ENCODE measurements at places on chromosomes 2 and 18. TPM values are rescaled to one million over a fixed set of nuclear protein-coding genes. Genes with fewer than 3 reads are reported as not detected.

The TRAK2 gene
- total RNA-seq = 37.5 TPM

The OSR1 gene
- total RNA-seq = 32.8 TPM

The MC4R gene
- not detected for total RNA-seq

The IL18RAP gene
- not detected for total RNA-seq

The CTNNA2 gene
- not detected for total RNA-seq

The ADCYAP1 gene
- total RNA-seq = not detected

The ANKRD30BL gene
- total RNA-seq = not detected

The MAPK4 gene
- total RNA-seq = not detected

The CD302 gene
- total RNA-seq = 7.8 TPM

The RBM44 gene
- 0.37 TPM for total RNA-seq

The EVA1A gene
- 18.2 TPM for total RNA-seq

The ADD2 gene
- 0.20 TPM for total RNA-seq

The IL1RN gene
- total RNA-seq = 0.37 TPM

The PRSS56 gene
- total RNA-seq = not detected
